ENCODE measurements at places on chromosomes 2 and 18. TPM values are rescaled to one million over a fixed set of nuclear protein-coding genes. Genes with fewer than 3 reads are reported as not detected.

Gene PMAIP1
- 13.7 TPM for total RNA-seq

Gene LHCGR
- total RNA-seq, result not detected

Gene INHBB
- 35.9 TPM for total RNA-seq

Gene SLC38A11
- not detected for total RNA-seq

Gene CREG2
- total RNA-seq, result 9.3 TPM

Gene SULT1C4
- not detected for total RNA-seq

Gene FBXO11
- total RNA-seq, result 50.2 TPM

Gene SULT1C2
- 0.33 TPM for total RNA-seq

Gene TDRD15
- total RNA-seq, result not detected

Gene CFAP221
- 0.22 TPM for total RNA-seq

Gene CRYGD
- total RNA-seq, result not detected

Gene COL6A3
- 0.29 TPM for total RNA-seq

Gene HOXD9
- total RNA-seq, result 0.82 TPM

Gene LCT
- total RNA-seq, result 0.04 TPM

Gene CYS1
- 1.3 TPM for total RNA-seq

Gene ACMSD
- not detected for total RNA-seq

Gene IL37
- not detected for total RNA-seq

Gene DLGAP1
- not detected for total RNA-seq

Gene LGALSL
- total RNA-seq, result 12.0 TPM

Gene SETBP1
- total RNA-seq, result 0.63 TPM

Gene COL3A1
- 0.21 TPM for total RNA-seq

Gene ALPI
- not detected for total RNA-seq

Gene ANAPC1
- 29.9 TPM for total RNA-seq

Gene RSAD2
- 0.19 TPM for total RNA-seq

Gene PROKR1
- not detected for total RNA-seq

Gene CCDC74B
- 5.1 TPM for total RNA-seq

Gene TMEM182
- total RNA-seq, result 4.0 TPM

Gene SERPINB3
- 0.06 TPM for total RNA-seq

Gene MYL12A
- total RNA-seq, result 333 TPM

Gene PLGLB1
- 0.66 TPM for total RNA-seq

Gene RAB17
- total RNA-seq, result 0.32 TPM

Gene ARHGEF33
- 0.11 TPM for total RNA-seq

Gene OSBPL6
- total RNA-seq, result 6.8 TPM

Gene CABYR
- 16.2 TPM for total RNA-seq

Gene VSNL1
- not detected for total RNA-seq

Gene RAB6C
- not detected for total RNA-seq

Gene CTNNA2
- 0.33 TPM for total RNA-seq

Gene SERPINB2
- total RNA-seq, result 0.11 TPM

Gene STRN
- total RNA-seq, result 21.0 TPM

Gene KCTD1
- 32.9 TPM for total RNA-seq

Gene GALNT14
- 44.3 TPM for total RNA-seq

Gene CDKL4
- not detected for total RNA-seq

Gene TRABD2A
- 16.2 TPM for total RNA-seq

Gene PTGR3
- 18.2 TPM for total RNA-seq

Gene ARHGEF4
- total RNA-seq, result 7.8 TPM

Gene TMEM163
- 0.06 TPM for total RNA-seq

Gene DCC
- not detected for total RNA-seq

Gene ALKAL2
- not detected for total RNA-seq

Gene DAW1
- 2.3 TPM for total RNA-seq

Gene RUFY4
- not detected for total RNA-seq

Gene TMEM169
- total RNA-seq, result 0.33 TPM

Gene PNO1
- 62.2 TPM for total RNA-seq

Gene IDH1
- 86.2 TPM for total RNA-seq

Gene IL36G
- total RNA-seq, result not detected

Gene MC5R
- total RNA-seq, result not detected

Gene TMBIM1
- total RNA-seq, result 143 TPM

Gene PRKD3
- total RNA-seq, result 11.2 TPM

Gene TXNDC9
- total RNA-seq, result 40.1 TPM

Data from A549 treated with dexamethasone at 1 μM for 4 hours (cell line).